ENCODE measurements at places on chromosomes 16 and 17.

DNA sequence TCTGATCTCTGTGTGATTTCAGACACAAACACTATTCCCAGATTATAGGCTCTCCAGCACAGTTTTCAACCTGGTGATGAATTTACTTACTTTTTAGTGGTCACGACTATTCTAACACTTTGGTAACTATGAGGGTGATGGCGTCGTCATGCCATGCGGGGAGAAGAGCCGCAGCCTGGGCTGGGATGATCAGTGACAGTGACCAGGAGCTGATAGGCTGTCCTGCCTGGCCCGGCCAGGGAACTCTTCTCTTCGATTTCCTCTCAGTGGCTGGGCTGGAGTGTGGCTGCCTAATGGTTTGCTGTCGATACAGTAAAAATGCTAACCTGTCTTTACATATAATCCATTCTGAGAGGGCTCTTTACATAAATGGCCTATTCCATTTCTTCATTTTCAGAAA, 113.1 kb downstream of the IRX3 start:
- DNase-seq, result no peak

GRCh38 chr17:69501591-69502468, 87.3 kb downstream of the MAP2K6 start:
- DNase-seq, result no peak

DNA sequence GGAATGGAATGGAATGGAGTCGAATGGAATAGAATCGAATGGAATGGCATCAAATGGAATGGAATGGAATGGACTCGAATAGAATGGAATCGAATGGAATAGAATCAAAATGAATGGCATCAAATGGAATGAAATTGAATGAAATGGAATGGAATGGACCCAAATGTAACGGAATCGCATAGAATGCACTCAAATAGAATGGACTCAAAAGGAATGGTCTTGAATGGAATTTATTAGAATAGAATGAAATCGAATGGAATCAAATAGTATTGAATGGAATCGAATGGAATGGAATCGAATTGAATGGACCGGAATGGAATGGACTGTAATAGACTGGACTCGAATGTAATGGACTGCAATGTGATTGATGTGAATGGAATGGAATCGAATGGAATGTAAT, 501.4 kb upstream of the WSB1 start:
- no peak for DNase-seq

DNA sequence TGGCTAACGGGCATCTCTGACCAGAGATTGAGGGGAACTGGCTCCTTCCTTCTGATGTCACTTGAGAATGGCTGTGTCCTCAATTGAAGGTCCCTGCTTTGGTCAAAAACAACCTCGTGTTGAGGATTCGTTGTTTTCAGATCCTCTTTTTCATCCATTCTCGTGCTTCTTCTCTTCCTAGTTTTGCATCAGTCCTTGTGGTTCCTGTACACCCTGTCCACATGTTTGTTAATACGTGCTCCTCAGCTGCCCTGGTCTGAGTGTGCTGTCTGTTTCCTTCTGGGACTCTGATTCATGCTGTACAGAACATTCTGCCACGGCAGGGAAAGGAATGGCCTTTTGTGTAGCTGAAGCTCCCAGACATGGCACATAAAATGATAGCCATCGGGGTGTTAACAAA, 863.2 kb upstream of the GOT2 start:
- DNase-seq, result no peak

DNA sequence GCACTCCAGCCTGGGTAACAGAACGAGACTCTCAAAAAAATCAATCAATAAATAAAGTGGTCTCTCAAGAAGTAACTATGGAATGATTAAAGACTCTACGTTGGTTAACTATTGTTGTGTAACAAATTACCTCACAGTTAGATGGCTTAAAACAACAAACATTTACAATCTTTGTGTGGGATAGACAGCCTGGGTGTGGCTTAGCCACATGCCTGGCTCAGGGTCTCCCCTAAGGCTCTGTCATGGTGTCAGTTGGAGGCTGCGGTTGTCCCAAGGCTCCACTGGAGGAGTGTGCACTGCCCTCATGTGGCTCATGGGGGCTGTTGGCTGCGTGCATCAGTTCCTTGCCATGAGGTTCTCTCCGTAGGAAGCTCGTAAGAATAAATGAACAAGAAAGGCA, 294.5 kb downstream of the SNX29 start:
- no peak for DNase-seq

- no peak for DNase-seq
Observed at GRCh38 chr16:4410335-4411075, 5.9 kb downstream of the CORO7 start.

DNA sequence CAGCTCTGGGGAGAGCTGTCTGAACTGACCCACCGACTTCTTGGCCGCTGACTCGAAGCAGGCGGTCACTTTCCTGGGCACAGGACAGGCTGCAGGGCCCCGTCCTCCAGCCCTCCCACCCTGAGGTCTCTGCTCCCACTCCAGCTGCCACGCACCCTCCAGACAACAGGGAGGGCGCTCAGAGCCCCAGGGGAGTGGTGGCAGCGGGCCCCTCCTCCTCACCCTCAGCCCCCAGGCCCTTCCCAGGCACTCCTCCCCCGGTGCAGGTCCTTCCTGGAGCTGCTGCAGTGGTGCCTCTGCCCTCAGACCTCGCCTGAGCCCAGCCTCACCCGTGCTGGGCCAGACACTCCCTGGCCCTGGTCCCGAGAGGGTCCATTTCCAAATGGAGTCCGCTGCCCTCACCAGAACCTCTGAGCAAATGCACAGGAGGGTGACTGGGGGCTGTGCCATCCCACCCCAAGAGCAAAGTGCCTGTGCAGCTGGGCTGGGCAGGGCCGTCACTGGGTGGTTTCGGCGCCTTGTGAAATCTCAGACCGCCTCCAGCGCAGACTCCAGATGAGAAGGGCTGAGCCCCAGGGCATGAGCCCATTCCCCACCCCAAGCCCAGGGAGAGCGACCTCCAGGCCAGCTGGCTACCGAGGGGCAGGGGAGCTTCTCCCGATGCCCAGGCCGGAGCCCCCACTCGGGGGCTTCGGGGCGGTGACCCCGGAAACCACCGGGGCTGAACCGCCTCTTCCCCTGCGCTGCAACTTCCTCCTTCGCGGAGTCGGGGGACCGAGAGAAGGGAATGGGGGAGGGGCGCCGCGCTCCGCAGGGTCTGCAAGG, 717 bp downstream of the CYBA start:
- peak; percentile 86 for DNase-seq

GRCh38 chr17:45048795-45049563, 2.5 kb downstream of the DCAKD start:
- DNase-seq, result no peak

DNA sequence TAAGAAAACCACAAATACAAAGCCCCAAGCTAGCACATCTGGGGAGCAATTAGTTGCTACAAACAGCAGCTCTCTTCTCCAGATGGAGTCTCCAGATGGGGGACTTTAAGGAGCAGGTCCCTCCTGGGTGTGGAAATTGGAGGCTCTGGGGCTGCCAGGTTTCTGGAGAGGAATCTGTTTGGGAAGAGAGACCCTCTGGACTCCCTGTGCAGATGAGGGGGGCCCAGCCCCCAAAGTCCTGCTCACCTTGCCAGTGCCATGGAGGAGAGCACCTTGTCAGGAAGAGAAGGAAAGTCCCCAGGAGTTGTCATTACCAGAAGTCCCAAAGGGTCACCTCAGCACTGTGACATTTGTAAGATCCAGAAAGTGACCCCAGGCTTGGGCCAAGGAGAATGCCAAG, 14.8 kb downstream of the TEKT5 start:
- DNase-seq, result no peak

- no peak for DNase-seq
Observed at GRCh38 chr16:82421851-82422250, 204.9 kb upstream of the CDH13 start.

- DNase-seq, result no peak
Observed at GRCh38 chr17:43951750-43952149, 2.0 kb downstream of the PYY start.

- DNase-seq, result no peak
Observed at GRCh38 chr16:65314627-65315008, 192.8 kb upstream of the CDH11 start.

- DNase-seq, result no peak
Observed at GRCh38 chr16:54320697-54321340, 34.2 kb upstream of the IRX3 start.

DNA sequence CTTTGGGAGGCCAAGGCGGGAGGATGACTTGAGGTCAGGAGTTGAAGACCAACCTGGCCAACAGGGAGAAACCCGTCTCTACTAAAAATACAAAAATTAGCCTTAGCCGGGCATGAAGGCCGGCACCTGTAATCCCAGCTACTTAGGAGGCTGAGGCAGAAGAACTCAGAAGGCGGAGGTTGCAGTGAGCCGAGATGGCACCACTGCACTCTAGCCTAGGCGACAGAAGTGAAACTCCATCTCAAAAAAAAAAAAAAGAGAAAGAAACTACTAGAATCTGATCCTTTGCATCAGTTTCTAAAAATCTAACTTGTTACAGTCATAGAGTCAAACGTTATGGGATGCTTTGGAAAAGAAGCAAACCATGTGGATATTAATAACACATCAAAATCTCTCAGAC, 1.6 kb upstream of the PECAM1 start:
- no peak for DNase-seq

GRCh38 chr17:39808409-39808997, 55.6 kb downstream of the IKZF3 start:
- DNase-seq, result no peak

GRCh38 chr16:64580558-64580957, 541.3 kb downstream of the CDH11 start:
- DNase-seq, result no peak

- DNase-seq, result no peak
Observed at GRCh38 chr17:56973520-56973919, 4.4 kb upstream of the SCPEP1 start.
